Activated CD8-positive, alpha-beta T cell treated with anti-CD3 and anti-CD28 coated beads, Interleukin-2, amount 10 ng/mL, durations not matched to agents 7 days and 5 days (primary cell): ENCODE measurements at places on chromosomes 1 and 21.

GRCh38 chr1:234507626-234508387, 28.8 kb upstream of the TARBP1 start:
- no peak for DNase-seq

DNA sequence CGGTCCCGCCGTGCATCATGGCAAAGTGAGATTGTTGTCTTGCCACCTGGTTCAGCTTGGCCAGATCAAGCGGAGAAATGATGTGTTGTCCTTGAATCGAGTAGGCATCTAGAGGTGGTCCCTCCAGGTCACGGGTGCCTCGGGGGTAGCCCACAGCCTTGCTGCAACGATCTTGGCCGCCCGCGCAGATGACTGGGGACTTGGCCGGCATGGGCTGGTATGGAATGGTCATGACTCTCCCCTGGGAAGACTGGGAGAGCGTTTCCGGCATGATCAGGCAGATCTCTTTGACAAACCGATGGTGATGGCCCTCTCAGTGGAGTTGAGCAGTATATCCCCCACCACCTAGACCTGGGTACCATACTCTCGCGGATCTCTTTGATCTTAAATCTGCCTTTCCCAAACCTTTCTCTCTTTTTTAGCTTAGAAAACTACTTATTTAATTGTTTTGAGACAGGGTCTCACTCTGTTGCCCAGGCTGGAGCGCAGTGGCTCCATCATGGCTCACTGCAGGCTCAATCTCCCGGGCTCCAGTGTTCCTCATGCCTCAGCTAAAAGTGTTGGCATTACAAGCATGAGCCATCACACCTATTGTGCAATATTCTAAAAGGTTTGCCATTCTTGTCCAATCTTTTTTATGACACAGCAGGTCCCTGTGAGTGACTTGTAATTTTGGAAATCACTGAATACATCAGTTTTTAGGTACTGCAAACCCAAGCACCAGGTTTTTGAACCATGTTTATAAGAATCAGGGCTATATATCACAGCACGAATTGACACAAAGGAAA, 9.4 kb upstream of the ELAPOR1 start:
- DNase-seq = no peak

GRCh38 chr1:43952731-43953346, 6.1 kb downstream of the IPO13 start:
- DNase-seq = no peak

GRCh38 chr1:30693822-30694221, 29.6 kb downstream of the MATN1 start:
- no peak for DNase-seq

- DNase-seq = no peak
Observed at GRCh38 chr1:1623181-1623630, 7.9 kb downstream of the MIB2 start.

DNA sequence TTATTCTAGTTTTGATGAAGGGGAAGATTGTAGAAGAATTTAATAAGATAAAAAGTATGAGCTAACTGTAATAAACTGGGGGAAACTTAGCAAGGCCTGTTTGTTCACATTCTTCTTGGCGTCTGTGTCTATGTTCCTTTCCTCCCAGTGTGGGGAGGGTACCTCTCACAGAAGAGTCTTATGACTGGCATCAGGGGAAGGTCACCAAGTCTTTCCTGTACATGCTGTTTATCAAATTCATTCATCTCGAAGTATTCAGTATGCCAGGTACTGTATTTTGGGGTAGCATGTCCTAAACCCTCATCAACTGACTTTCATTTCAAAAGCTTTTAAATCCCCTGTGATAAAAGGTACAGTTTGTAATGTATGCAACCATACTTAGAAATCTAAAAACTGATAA, 78.4 kb downstream of the HS2ST1 start:
- DNase-seq = no peak

- DNase-seq = peak; percentile 28
Observed at GRCh38 chr21:46666941-46667740, 31.7 kb downstream of the PRMT2 start.

DNA sequence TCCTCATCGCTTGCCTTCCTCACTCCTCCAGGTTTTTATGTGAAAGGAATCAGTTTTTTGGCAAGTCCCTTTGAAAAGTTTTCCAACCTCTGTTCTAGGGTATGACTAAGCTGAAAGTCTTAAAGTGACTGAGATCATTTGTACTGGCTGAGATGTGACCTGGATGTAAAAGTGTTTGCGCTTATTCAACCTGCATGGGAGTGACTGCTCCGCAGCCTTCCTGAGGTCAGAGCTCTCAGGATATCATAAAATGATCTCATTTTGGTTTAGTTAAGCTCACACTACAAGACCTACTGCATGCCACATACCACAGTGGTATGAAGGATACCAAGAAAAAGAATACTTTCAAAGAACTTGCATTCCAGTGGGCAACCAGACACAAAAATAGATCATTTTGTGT, 29.8 kb upstream of the TADA1 start:
- DNase-seq = peak; percentile 68
